ENCODE measurements at places on chromosomes 13 and 19.
A peak's percentile ranks its signal among the peaks of the same experiment; 100 is the strongest.

DNA sequence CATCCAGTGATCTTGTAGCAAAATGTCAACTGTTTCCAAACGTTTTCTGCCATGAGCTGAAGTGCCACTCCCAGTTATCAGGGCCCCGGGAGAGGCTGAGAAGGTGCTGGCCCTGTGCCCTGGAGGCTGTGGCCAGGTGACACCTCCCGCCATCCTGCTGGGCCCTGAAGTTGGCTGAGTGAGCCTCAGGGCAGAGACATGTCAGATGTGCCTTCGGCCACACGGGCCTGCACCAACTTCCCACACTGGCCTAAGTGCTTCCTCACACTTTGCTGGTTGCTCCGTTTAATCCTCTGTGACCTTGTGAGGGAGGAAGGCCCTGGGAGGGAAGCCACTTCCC is 4.8 kb downstream of the ADPRHL1 start:
- DNase-seq = peak; percentile 29

DNA sequence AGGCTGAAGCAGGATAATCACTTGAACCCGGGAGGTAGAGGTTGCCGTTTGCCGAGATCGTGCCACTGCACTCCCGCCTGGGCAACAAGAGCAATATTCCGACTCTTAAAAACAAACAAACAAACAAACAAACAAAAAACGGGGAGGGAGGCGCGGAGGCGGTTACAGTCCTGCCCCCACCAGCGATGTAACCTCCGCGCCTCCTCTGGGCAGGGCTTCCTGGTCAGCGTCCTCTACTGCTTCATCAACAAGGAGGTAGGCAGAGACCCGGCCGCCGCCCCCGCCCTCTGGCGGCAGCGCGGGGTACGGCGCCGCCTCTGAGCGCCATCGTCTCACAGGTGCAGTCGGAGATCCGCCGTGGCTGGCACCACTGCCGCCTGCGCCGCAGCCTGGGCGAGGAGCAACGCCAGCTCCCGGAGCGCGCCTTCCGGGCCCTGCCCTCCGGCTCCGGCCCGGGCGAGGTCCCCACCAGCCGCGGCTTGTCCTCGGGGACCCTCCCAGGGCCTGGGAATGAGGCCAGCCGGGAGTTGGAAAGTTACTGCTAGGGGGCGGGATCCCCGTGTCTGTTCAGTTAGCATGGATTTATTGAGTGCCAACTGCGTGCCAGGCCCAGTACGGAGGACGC is 10.2 kb downstream of the SNRPD2 start:
- DNase-seq = peak; percentile 63

DNA sequence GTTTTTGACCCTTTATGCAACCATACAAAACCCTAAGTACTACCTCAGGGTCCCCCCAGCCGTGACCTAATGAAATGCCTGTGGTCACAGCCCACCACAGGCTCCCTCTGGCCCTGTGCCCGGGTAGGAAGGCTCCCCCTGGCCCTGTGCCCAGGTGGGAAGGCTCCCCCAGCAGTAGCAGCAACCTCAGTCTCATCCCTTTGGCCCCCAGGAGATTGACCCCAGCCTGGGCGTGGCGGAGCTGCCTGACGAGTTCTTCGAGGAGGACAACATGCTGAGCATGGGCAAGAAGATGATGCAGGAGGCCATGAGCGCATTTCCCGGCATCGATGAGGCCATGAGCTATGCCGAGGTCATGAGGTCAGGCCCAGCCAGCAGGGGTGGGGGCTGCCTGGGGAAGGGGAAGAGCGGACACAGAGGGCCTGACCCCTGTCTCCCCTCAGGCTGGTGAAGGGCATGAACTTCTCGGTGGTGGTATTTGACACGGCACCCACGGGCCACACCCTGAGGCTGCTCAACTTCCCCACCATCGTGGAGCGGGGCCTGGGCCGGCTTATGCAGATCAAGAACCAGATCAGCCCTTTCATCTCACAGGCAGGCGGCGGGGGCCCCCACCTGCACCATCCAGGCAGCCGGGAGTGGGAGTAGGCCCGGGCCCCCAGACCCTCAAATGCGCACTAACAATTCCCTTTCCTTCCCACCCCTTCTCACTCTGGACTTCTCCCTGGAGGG is 6.3 kb upstream of the BEST2 start:
- DNase-seq = no peak

GRCh38 chr13:102757006-102757405 is 16.6 kb downstream of the TEX30 start:
- DNase-seq = no peak

DNA sequence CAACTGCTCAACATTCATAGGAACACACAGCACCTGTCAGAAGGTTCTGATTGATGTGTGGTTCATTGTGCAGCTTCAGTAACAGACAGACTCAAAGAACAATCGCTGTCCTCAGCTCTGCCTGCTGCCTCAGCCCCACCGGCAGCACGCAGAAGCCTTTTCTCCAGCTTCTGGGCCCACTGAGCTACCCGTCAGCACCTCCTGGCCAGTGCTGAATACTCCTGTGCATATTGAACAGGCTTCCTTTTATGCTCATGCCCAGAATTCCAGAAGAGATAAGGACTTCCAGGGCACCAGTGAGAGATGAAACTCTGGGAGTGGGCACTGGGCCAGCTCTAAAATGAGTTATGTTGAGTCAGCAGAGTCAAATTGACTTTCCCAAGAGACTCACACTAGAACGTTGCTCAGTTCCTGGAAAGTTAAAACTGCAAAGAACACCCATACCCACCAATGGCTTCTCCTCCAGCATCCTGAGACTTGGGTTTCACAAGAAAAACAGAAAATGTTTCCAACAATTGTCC is 119.3 kb downstream of the COL4A1 start:
- no peak for DNase-seq

DNA sequence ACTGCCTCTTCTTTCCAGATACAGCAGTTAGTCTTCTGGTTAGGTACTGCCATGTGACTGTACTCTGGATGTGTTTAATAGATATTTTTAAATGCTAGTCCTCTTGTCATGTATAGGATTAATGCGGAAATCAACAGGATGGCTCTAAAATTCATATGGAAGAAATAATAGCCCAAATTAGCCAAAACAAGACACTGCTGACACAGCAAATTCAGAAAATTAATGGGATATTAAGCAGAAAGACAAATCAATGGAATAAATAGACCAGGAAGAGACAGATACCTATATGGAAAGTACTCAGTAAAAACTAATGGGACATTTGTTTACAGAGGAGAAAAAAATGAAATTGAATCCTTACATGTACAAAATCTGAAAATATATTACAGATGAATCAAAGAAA is 679.3 kb upstream of the PCDH20 start:
- no peak for DNase-seq

DNA sequence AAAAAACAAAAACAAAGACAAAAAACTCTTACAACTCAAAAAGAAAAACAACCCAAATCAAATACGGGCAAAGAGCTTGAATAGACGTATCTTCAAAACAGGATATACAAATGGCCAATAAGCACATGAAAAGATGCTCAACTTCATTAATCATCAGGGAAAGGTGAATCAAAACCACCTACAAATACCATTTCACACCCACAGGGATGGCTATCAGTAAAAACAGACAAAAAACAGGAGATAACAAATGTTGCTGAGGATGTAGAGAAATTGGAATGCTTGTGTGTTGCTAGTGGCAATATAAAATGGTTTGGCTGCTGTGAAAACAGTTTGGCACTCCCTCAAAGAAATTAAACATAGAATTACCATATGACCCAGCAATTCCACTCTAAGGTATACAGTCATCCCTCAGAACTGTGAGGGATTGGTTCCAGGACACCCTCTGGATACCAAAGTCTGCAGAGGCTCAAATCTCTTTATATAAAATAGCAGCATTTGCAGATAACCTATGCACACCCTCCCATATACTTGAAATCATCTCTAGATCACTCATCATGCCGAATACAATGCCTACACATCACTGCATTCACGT is 29.7 kb downstream of the MLLT1 start:
- DNase-seq = no peak

GRCh38 chr19:29936409-29936808 is 5.6 kb upstream of the URI1 start:
- no peak for DNase-seq

- no peak for DNase-seq
These were observed 330.7 kb downstream of the PCDH20 start for GRCh38 chr13:61084988-61085387.

GRCh38 chr13:109281903-109282635 is 504.3 kb downstream of the IRS2 start:
- no peak for DNase-seq

- no peak for DNase-seq
These were observed 1005.1 kb downstream of the PCDH9 start for GRCh38 chr13:66225072-66225471.

GRCh38 chr13:94520001-94520400 is 40.5 kb upstream of the DCT start:
- DNase-seq = no peak

DNA sequence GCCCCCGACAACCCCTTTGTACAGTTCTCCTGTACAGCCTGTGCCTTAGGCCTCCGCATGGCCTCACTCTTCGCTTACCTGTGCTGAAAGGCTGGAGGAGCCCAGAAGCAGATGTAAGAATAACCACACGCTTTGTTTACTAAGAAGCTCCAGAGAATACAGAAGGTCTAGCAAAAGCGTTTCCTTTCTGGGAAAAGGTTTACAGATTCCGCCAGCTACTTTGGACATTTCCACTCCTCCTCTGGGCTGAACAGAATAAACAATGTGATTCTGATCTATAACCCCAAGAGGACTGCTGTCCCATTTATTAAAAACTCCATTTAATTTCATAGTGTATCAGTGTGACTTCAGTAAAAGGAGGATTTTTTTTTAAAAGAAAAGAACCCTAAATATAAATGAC is 339.2 kb downstream of the DNAJC15 start:
- no peak for DNase-seq

DNA sequence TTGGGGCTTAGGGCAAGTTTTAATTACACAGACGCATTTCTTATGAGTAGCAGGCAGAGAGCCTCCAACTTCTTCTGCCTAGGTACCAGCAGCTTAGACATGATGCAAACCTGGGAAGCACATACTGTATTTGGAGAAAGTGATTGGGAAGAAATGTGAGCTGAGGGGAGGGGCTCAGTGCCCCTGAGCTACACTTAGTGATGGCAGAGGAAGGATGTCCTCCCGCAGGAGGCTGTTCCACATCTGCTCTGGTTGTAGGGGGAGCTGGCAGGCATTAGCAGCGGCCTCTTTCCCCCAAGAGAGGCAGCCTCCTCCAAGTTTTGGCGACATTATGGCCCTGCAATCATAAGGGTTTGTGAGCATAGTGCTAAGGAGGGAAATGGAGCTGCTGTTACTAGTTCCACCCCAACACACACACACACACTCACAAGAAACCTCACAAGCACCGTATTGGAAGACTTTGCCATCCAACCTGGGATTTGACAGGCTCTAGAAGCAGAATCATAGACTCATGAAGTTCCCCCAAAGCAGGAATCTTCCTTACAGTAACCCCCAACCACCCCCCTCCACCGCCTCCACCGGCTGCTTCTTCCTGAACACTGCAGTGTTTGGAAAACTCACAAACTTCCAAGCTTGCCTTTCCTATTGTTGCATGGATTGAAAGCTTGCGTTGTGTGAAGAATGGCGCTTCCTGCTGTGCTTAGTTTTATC is 3.3 kb downstream of the ALOX5AP start:
- no peak for DNase-seq

DNA sequence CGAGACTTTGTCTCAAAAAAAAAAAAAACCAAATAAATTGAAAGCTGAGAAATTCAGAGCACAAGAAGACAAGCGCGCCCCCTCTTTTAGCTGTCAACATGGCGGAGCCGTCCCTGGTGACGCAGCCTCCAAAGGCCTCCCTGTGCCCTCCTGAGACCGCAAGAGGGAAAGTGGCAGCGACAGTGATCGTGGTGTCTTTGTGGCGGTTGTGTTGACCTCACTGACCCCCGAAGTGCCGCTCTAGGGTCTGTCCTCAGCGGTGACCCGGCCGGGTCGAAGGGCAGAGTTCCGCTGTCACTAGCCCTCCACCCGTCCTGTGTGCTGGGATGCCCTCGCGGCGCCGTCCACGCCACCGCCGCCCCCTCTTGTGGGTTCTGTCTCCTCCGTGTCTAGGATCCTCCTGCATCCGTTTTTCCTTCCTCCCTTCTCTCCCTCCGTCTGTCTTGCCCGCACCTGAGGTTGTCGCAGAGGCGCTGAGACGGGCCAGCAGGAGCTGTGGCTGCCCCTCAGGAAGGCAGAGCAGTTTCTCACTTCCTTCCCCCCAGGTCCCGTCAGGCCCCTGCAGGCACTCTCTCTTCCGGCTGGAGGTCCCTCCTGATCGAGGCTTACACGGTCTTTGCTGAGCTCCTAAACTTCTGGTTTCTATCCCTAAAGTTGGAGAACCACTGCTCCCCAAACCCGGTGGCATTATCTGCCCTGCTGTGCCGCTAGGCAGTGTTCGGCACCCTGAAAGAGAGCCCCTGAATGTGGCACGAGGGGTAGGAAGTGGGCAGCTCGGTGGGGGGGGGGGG is 7.2 kb downstream of the UHRF1 start:
- DNase-seq = no peak

Measured in HepG2 (cell line).